ENCODE measurements at places on chromosomes 16 and 17. TPM values are rescaled to one million over a fixed set of nuclear protein-coding genes. Genes with fewer than 3 reads are reported as not detected.

FASN gene
- total RNA-seq = 68.0 TPM

KCNH4 gene
- 0.08 TPM for total RNA-seq

TEKT1 gene
- not detected for total RNA-seq

TBL3 gene
- total RNA-seq = 19.8 TPM

SPN gene
- 0.87 TPM for total RNA-seq

HS3ST6 gene
- total RNA-seq = not detected

NCOR1 gene
- total RNA-seq = 79.2 TPM

FOXF1 gene
- total RNA-seq = 0.41 TPM

GUCY2D gene
- total RNA-seq = not detected

SMIM36 gene
- total RNA-seq = not detected

CD300E gene
- 0.16 TPM for total RNA-seq

HOXB13 gene
- not detected for total RNA-seq

ABCA9 gene
- 4.5 TPM for total RNA-seq

DNA sequence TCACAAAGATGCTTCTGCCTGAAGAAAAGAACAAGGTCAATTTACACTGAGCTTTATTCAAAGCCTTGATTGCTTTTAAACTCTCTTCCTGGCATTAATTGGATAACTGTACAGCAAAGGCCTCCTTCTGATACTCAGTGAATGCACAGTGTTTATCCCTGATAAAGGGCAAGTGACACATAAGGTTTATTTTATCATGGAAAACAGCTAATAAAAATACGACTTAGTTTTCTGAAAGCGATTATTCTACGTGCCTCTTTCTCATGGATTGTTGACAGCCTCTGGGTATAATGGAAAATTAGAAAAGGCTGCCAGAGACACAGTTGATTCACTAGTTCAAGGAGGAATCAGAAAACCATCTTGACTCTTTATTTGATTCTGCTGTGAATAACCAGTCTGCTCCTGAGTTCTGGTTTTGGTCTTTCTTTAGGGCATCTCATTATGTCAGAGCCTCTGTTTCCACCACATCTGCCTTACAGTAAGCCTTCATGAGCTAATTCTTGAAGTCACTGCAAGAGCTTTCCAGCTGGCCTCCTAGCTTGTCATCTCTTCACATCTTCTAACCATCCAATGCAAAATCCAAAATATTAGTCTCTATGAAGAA, 212.9 kb downstream of the CNTNAP4 start:
- DNase-seq = no peak

- DNase-seq = no peak
Measured at GRCh38 chr17:68803164-68803929, 151.8 kb downstream of the ABCA8 start.

DNA sequence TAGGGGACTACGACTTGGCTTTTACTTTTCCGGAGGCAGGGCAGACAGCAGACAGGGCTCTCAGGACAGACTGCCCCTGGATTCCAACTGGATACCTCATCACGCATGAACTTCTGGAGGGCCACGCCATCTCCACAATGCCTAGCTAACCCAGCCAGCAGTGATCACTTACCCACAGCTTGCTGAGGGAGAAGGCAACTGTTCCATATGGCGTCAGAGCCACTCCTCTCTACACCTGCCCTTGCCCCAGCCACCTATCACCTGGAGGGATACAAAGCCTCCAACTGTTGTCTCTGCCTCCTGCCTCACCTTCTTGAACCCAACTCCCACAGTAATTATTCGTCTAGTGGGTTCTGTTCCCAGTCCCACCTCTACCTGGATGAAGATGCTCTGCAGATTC, 8.8 kb downstream of the MYO19 start:
- no peak for DNase-seq

GRCh38 chr17:73878923-73879322, 234.7 kb upstream of the SDK2 start:
- DNase-seq = no peak

DNA sequence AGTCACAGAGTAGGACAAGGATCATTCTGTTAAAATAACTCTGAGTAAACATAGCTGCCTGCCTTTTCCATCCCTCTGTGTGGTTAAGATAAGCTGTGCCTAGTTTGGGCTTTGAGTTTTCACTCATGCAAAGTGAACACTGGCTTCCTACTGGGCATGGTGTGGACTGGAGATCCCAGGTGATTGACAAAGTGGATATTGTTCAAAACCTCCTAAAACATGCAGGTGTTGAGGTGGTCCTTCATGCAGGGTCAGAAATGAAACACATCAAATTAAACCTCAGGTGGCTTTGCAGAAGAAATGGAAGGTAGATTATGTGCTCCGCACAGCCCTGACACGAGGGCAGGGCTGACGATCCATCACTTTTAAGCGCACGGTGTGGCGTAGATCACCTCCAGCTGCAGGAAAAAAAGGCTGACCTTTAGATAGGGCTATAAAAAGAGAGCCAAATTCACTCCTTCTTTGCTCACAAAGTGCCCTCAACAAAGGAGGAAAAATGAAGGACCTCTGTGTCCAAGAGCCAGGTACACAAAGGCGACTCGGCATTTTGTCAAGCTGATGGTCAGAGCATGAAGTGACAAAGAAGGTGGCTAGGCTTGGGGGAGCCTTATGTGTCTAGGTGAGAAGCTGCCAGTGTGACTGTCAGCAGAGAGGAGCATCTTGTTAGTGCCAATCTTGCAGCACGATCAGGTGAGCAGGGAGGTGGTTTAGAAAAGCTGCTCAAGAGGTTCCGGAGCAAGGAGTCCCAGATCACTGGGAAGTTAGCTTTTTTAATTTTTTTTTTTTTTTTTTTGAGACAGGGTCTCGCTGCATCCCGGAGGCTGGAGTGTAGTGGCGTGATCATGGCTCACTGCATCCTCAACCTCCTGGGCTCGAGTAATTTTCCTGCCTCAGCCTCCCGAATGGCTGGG, 19.9 kb upstream of the ITPRIPL2 start:
- no peak for DNase-seq

DNA sequence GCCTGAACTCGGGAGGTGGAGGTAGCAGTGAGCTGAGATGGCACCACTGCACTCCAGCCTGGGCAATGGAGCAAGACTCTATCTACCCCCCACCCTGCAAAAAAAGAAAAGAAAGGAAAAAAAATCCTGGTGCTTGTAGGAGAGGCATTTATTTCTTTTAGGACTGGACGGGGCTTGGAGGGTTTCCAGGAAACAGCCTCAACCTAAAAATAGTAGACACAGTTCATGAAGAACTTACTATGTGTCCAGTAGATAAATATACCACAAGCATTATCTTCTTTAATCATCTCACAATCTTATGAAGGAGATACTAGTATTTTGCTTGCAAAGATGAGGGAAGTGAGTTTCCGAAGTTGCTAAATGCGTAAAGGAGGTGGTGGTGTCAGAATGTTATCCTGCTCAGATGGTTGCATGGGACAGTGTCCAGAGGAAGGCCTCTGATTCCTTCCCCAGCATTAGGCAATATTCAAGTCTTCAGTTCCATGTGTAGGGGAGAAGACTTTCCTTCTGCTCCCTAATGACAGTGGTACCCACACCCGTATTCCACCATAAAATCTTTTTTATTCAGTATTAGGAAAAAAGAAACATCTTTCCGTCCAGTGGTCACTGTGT, 263.2 kb downstream of the WWOX start:
- DNase-seq = no peak

DNA sequence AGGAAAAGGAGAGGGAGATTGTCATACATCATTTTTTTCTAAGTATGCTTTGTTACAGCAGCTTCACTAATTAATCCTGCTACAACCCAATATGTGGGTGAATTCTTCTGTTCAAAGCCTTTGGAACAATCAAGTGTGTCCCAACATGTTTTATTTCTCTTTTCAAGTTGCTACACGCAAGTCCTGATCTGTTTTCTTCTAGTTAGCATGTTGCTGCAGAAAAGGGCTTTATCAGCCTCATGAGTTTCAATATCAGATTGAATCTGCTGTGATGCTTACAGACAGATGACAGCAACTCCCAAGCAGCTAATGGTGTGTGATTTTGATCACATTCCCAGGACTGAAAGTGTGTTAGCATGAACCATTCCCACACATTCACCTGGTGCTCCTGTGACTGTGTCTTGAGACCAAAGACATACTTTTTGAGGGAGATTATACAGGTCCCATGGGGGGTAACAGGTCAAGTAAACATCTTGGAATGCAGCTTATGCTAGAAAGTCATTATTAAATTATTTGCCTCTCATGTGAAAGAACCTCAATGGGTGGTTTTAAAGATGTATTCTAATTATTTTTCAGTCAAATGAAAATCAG, 96.9 kb upstream of the KCNJ16 start:
- no peak for DNase-seq

GRCh38 chr17:44473367-44473766, 29.8 kb downstream of the GPATCH8 start:
- no peak for DNase-seq

GRCh38 chr17:7889166-7889955, 772 bp downstream of the CHD3 start:
- DNase-seq = peak; percentile 99

GRCh38 chr17:45740553-45741330, 43.4 kb upstream of the CRHR1 start:
- peak; percentile 15 for DNase-seq

- peak; percentile 63 for DNase-seq
Measured at GRCh38 chr17:40122999-40123810, 1.4 kb downstream of the MSL1 start.

- DNase-seq = no peak
Measured at GRCh38 chr17:59367657-59368045, 36.2 kb downstream of the YPEL2 start.

DNA sequence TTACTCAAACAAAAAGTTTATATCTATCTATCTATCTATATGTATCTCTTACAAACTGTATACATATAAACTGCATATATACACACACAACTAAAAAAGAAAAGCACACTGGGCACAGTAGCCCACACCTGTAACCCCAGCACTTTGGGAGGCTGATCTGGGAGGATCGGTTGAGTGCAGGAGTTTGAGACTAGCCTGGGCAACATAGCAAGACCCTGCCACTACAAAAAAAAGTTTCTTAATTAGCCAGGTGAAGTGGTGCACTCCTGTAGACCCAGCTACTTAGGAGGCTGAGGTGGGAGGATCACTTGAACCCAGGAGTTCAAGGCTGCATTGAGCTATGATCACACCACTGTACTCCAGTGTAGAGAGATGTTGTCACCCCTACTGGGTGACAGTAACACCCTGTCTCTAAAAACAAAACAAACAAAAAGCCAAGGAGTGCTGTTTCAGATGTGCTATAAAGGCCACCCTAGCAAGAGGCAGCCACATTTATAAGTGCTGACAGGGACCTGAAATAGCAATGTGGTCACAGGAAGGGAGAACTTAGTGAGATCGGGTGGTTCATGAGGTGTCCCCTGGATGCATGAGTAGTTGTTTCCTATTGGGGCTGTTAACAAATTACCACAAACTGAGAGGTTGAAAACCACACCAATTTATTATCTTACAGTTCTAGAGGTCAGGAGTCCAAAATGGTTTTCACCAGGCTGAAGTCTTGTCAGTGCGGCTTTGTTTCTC, 4.8 kb downstream of the CD2BP2 start:
- DNase-seq = no peak

- peak; percentile 68 for DNase-seq
Measured at GRCh38 chr16:88939245-88939971, 37.6 kb downstream of the CBFA2T3 start.

- DNase-seq = no peak
Measured at GRCh38 chr17:48745381-48746275, 17.1 kb upstream of the HOXB13 start.

GRCh38 chr17:58278661-58279015, 2.1 kb downstream of the MPO start:
- peak; percentile 58 for DNase-seq

- DNase-seq = no peak
Measured at GRCh38 chr17:41837761-41838538, at the start of gene KLHL10. Gene KLHL10 (plus strand): TSS chr17:41837825. CDS start chr17:41837933, 108 bp downstream.

DNA sequence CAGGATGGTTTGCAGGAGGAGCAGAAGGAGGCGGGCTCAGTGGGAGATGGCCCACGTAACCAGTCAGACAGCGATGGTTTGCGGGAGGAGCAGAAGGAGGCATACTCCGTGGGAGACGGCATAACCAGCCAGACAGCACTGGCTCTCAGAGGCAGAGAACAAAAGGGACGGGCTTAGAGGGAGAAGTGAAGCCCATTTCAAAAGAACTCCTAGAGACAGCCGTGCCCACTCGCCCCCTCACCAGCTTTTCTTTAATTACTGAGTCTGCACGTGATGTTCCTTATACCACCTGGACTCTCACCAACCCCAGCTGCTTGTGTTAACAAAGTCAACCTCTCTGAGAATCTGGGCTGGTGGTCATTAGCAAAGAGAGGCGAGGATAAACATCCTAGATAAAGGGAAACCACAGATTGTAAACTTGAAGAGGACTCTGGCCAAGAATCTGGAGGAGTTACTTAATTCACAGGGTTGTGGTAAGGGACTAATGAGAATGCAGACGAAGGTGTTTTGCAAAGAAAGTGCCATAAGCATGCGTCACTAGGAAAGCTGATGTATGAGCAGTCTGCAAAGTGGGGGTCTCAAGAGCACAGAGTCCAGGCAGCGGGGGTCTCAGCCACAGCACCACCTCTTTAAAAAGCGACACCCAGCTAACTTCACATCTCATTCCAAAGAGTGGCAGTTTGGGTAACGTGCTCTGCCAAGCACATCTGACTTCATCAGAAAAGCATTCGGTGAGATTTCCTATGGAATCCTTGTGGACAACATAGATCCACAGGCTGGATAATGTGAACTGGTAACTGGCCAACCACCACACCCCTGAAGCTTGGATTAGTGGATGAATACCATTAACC, 51.7 kb downstream of the NXN start:
- no peak for DNase-seq

GRCh38 chr17:39995438-39995837, 14.8 kb downstream of the PSMD3 start:
- DNase-seq = no peak

GRCh38 chr16:19110537-19111360, 3.0 kb upstream of the ITPRIPL2 start:
- no peak for DNase-seq

DNA sequence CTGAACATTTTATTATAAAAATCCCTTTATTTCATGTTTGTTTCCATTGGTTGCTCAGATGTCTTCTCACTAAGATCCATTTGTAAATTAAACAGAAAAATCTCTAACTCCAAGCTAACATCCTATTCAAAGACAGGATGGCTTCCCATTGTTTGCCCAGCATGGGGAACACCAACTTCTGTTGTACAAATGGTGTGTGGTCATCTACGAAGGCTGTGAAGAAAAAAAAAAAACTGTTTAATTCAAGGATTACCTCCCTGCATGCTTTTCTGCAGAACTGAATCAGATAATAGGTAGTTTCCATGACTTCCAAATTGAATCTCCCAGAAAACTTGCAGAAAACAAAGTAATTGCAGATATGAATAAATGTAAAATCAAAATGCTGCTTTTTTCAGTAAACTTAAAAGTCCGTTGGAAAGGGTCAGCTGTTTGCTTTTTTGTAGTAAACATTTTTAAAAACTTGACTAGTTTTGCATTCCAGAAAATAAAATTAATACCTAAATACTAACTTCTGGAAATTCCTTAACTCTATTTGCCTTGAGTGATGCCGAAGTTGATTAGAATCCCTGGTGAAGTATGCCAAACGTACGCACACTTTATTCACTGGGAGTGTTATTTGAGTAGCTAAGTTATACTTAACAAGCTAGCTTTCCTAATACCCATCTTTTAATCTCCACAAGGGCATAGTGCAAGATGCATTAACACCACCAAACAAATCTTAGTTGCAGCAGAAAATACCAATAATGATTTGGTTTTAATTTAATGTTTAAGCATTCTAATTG, 7.7 kb downstream of the SALL1 start:
- no peak for DNase-seq

Data from pancreas (tissue), 10 donors.